ENCODE measurements at places on chromosomes 1 and 21.

GRCh38 chr21:33075596-33076195 lies 5.8 kb downstream of the OLIG1 start:
- DNase-seq, result no peak

DNA sequence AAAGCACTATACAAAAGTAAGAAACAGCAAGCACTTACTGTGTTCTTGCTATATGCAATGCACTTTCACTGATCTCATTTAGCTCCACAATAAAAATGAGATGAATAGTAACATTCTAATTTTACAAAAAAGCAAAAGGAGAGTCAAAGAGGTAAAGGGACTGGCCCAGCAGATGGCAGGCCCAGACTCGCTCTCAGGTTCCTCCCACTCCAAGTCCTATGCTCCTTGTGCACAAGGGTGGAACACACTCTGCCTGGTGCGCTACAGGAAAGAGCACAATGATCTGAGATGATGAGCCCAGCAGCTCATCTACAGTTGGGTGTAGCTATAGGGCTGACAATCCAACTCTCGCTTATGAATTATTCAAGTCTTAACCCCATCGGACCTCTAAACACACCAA lies 94.1 kb upstream of the LYST start:
- DNase-seq, result no peak

- DNase-seq, result no peak
Measured at GRCh38 chr21:36396325-36396724, 11.1 kb downstream of the CHAF1B start.

GRCh38 chr21:40054403-40054802 lies 187.2 kb downstream of the PCP4 start:
- no peak for DNase-seq

- DNase-seq, result no peak
Measured at GRCh38 chr21:42733037-42733627, 79.7 kb downstream of the PDE9A start.

DNA sequence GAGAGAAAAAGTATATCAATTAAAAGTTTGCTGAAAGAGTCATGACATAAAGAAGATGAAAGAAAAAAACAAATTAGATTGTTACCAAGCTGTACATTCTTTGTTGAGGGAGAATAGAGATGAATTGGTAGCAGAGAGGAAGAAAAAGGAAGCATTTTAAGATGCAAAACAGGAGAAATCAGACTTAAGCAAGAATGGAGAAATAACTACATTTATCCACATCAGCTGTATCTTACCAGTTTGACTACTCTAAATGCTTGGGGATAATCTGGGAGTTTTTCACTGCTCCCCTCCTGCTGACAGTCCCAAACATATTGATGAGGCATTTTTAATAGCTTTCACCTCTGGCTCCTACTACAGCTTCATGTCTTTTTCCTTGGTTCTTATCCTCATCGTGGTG lies 16.8 kb upstream of the PTPRC start:
- DNase-seq, result no peak

Measured in gastrocnemius medialis (tissue), 4 donors.